Stimulated activated CD4-positive, alpha-beta T cell treated with anti-CD3 and anti-CD28 coated beads, Interleukin-1b, Interleukin-23, amount 100 ng/mL, for 48 hours (primary cell): ENCODE measurements at places on chromosomes 12 and 14.

DNA sequence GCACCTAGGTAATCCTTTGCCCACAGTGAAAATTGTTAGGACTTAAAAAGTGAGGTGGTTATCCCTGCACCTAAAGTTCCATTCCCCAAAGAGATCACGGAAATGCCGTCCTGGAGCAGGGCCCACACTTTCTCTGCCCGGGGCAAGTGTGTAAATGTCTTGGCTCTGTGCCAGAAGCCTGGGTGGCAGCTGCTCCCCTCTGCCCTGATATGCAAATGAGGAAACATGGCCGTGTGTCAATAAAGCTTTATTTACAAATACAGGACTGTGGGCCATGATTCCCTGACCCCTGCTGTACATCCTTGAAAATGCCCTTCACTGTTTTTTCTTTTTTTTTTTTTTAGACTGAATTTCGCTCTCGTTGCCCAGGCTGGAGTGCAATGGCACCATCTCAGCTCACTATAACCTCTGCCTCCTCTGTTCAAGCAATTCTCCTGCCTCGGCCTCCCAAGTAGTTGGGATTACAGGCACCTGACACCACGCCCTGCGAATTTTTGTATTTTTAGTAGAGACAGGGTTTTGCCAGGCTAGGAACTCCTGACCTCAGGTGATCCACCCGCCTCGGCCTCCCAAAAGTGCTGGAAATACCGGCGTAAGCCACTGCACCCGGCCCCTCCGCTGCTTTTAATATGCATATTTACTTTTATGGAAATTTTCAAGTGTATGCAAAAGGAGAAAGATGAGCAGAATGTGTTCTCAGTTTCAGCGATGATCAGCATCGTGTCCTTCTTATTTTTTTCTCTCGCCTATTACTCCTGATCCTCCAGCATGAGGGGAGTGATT lies 75.5 kb downstream of the GALNT9 start:
- DNase-seq, result no peak

DNA sequence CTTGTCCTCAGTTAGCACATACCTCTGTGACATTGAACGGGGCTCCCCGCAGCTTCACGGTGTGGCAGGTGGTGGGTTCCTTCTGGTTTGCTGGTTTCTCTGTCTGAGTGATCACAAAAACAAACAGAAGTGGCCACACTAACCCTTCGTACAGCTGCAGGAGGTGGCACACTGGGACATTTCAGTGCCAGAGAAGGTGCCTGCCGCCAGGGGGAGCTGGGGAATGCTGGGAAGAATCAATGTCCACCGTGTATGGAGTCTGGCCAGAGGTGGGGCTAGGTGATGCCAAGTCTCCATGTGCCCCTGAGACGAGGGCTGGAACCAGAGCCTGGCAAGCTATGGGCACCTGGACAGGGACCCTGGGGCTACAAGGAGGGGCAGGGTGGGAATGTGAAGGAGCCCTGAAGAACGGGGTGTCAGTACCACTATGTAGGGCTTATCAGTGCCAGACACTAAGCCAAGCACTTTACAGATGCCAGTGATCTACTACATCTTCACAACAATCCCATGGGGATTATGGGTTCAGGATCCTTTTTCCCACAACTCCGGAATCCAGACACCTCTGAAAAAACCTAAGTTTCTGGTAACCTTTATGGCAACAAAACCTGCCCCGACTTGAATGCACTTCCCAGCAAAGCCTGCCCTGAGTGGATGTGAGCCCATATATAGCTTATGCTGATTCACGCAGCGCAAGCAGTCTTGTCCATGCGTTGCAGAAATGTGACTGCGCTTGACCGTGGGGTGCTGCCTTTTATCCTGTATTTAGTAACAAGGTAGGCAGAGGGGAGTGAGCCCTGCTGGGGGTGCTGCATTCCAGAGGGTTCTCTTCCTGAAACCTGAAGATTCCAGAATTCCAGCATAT lies 10.8 kb downstream of the RBM19 start:
- no peak for DNase-seq

DNA sequence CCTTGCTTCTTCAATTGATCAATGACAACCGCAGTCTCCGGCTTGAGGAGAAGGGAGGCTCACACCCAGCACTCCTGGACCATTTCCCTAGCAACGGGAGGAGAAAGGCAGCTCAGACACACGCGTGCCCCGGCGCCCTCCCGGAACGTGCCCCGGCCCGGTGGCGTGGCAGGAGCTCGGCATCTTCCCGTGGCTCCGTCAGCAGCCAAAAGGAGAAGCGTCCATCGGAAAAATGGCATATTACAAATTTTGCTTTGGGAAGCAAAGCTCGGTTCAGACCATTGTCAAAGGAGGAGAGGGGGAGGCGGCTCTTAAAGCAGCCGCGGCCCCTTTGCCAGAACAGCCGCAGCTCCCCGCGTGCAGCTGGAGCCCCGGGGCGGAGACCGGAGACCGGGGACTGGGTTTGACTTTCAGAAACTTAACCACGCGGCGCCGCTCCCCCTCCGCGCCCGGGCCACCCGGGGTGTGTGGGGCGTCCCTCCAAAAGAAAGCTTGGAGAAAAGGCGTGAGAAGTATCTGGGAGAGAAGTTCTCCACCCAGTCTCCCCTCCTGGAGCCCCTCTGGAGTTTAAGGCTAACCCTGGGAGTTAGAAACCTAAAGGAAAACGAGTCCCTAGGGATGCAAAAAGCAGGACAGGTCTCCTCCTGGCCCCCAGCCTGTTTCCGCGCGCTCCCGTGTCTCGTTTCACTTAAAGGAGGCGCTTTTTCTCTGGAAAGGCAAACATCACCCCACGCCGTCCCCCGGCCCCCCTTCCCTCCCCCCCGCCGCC lies 545 bp downstream of the PPFIA2 start:
- DNase-seq, result peak; percentile 2

- DNase-seq, result no peak
Observed at GRCh38 chr12:44509471-44509870, 366.6 kb downstream of the NELL2 start.

GRCh38 chr14:74620497-74620921 lies 8.5 kb upstream of the LTBP2 start:
- DNase-seq, result peak; percentile 48

DNA sequence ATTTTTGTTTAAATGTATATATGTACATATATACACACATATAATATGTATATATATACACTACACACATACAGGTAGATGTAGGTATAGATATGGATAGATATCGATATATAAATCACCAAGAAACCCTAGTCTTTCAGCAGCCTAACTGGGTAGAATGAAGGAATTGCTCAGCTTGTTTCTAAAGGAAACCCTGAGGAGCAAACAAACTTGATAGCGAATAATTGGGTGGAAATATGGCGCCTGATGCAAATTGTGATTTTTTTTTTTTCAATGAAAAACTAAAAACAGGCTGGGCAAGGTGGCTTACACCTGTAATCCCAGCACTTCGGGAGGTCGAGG lies 254 bp upstream of the CCDC177 start:
- no peak for DNase-seq
